ENCODE measurements at places on chromosomes 16 and 17.
A peak's percentile ranks its signal among the peaks of the same experiment; 100 is the strongest.

DNA sequence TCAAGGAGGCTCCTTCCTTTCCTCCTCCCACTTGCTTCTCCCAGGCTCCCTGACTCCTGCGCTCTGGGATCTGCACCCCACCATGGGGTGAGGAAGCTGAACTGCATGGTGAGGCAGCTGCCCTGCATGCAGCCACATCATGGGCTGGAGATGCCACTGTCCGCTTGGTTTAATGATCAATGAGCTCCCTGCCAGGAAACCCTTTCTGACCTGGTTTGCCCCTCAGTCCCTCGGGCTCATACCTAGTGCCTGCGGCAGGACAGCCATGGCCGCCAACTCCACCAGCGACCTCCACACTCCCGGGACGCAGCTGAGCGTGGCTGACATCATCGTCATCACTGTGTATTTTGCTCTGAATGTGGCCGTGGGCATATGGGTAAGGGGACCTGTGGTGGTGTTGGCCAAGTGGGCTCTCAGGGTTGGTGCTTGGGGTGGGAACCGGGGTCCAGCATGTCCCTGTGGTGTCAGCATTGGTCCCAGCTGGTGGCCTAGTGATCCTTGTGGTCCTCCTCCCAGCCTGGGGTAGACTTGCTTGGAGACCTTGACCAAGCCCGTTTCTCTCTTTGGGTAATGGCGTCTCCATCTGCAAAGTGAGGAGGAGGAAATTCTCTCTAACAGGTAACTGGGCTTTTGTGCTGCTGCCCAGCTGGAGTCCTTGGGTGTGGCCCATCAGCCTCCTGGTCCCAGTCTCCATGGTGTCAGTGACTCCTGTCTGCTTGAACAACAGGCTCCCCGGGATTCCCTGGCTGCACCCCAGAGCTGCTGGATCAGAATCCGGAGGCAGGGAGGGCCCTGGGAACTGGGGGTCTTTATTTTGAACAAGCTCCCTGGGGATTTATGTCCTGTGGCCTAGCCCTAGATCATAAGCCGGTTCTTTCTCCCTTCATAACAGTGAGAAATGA, at the start of gene SLC5A10:
SLC5A10 (plus strand) TSS at position 225 of the 902 bp plus-strand sequence; CDS start at position 266, 41 bp downstream.
- no peak for DNase-seq

- no peak for DNase-seq
Measured at GRCh38 chr17:8822401-8823035, 23.4 kb upstream of the MFSD6L start.

DNA sequence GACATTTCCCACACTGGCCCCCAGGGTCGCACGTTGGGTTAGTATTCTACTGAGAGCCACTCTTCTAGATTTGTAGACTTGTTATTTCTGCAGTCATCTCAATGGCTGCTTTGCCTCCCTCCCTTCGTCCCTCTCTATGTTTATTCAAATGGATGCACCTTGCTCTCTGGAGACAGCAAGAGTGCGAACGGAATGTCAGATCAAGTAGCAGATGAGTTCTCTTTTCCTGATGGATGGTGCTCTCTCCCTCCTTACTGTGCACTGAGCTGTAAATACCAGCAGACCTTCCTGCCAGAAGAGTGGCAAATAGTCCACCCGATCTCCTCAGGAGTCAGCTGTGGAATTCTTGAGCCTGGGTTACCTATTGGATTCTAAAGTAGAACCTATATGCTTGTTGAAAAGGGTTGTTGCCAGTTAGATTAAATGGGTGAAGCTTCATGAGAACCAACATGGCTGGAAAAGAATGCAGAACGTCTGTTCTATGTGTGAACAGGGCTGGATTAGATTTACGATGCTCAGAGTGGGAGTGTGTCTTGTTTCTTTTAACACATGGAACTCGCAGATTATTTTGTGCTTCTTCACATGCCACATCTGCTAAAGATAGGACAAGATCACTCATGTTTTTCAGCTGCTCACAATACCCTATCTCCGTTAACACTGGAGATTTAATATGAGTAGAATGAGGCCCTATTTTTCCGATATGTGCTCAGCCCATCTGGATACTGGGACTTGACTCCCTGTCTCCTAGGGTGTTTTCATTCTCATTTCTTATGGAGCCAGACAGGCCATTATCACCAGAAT, 6.1 kb downstream of the GNAO1 start:
- DNase-seq = no peak

- no peak for DNase-seq
Measured at GRCh38 chr17:53791551-53791950, 31.2 kb upstream of the KIF2B start.

DNA sequence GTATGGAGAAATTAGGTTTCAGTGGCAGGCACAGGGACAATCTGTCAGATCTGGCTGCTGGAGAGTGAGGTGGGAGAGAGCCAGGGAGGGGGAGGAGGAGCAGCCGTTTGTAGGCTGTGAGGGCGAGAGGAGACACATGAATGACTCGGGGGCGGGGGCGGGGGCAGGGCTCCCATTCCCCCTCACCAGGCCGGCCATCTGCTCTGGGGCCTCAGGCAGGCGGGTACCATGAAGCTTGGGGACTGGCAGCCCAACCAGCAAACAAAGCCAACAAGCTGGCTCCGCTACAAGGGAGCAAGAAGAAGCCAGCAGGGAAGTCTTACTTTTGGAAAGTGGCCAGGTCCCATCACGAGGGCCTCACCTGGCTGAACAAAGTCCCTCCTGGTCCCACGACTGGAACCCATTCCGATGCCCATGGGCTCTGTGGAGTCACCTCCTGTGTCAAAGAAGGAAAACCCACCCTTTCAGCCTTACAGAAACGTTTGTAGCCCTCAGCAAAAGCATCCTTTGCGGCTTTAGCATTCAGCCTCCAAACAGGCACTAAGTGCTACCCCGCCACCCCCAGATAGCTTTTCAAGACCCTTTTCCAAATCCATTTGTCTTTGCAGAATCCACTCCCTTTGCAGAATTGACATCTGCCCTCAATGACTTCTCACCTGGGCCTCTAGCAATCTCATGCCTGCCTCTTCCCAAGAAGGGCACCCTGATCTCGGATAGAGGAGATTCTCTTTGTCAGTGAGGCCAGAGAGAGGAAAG, 9.2 kb upstream of the SSTR2 start:
- no peak for DNase-seq

DNA sequence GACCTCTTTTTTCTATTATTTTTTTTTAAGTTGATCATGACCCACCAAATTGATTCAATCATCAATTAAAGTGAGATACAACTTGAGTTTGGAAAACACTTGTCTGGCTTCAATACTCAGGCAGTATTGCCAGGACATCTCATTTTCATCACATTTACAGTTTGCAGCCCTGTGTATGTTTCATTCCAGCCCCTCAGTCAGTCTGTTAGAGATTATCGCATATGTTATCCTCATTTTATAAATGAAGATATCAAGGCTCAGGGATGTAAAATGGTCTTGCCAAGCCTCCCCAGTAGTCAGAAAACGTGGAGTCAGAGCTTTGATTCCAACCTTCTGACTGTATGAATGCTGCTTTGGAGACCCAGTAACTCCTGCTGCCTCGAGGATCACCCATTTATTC, 87.3 kb upstream of the CACNG3 start:
- DNase-seq = no peak

DNA sequence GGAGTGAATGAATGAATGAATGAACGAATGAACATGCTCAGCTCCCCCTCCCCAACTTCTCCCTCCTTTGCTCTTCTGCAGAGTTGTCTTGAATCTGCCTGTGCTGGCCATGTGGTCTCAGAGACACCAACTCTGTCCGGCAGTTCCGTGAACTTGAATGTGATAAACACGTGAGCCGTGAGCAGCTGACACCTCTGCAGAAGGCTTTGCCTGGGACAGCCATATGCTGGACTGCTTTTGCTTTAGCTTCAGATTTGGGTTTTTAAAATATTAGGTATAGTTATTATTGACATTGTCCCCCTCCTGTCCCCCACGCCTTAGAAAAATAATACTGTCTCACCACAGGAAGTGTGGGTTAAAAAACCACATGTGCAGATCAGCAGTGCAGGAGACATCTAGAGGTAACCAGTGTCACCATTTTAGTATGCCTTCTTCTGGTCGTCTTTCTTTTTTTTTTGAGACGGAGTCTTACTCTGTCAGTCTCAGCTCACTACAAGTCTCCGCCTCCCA, 83.8 kb downstream of the ABCC1 start:
- DNase-seq = no peak

DNA sequence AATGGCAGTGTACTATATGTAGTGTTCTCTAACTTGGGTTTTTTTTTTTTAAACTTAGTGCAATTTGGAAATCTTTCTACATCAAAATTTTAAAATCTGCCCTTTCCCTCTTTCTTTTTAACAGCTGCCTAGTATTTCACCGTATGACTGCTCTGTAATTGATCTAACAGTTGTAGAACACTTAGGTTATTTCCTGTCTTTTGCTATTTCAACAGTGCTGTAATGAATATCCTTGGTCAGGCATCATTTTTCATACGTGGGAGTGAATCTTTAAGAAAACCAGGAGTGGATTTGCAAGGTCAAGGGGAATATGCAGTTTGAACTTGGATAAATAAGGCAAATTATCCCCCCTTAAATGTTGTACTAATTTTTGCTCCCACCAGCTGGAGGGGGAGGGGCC, 3.8 kb downstream of the NLRC5 start:
- DNase-seq = no peak

DNA sequence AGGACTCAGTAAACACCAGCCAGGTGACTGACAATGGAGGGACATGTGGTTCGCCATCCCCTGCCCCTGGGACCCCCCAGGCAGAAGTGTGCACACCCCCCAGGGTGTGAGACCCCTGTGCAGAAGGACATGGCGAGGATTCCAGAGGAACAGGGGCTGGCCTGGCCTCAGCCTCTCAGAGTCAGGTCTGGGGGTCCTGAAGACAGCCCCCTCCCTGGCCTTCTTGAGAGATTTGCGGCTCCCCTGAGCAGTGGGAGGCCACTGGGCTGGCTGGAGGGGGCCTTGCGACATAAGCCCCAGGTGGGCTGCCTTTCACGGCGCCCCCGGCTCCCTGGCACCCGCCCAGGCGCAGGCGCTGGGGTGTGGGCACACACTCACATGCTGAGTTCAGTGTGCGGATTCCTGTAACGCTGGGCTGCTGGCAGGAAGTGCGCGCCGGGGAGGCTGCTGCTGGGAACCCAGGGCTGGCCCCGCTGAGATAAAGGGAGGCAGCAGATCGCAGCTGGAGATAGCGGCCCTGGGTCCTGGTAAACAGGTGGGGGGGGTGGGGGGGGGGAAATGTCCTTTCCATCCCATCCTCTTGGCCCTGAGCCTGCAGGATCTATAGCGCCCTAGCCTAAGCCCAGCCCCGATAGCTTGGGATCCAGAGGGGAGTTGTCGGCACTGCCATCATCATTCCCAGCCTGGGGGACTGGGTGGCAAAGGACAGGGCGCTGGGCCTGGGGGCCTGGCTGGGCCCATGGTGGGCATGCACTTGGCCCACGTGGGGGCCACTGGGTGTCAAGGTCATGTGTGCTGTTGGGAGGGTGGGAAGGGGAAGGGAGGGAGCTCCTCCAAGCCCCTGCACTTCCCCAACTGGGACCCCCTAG, 27.1 kb downstream of the TMEM235 start:
- no peak for DNase-seq

DNA sequence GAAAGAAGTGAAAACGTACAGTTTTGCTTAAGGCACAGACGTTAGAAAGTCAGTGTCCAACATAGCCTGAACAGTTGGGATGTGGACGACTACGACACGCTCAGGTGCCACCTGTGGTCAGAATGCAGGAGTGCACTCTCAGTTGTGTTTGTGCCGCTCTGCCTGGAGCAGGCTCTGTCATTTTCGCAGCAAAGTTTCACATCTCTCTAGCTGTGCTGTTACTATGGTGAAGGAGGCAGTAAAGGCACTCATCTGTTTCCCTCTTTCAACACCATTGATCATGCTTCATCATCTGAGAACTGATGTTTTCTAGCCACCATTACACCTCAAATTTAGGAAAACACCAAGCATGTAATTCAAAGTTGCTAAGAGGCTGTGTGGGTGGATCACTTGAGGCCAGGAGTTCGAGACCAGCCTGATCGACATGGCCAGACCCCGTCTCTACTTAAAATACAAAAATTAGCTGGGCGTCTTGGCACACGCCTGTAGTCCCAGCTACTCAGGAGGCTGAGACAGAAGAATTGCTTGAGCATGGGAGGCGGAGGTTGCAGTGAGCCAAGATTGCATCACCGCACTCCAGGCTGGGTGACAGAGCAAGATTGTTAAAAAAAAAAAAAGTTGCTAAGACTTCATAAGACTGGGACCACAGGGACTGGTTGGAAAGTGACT, 44.9 kb upstream of the DNAJA2 start:
- peak; percentile 36 for DNase-seq

- no peak for DNase-seq
Measured at GRCh38 chr17:47254403-47254943, 846 bp downstream of the ITGB3 start.

DNA sequence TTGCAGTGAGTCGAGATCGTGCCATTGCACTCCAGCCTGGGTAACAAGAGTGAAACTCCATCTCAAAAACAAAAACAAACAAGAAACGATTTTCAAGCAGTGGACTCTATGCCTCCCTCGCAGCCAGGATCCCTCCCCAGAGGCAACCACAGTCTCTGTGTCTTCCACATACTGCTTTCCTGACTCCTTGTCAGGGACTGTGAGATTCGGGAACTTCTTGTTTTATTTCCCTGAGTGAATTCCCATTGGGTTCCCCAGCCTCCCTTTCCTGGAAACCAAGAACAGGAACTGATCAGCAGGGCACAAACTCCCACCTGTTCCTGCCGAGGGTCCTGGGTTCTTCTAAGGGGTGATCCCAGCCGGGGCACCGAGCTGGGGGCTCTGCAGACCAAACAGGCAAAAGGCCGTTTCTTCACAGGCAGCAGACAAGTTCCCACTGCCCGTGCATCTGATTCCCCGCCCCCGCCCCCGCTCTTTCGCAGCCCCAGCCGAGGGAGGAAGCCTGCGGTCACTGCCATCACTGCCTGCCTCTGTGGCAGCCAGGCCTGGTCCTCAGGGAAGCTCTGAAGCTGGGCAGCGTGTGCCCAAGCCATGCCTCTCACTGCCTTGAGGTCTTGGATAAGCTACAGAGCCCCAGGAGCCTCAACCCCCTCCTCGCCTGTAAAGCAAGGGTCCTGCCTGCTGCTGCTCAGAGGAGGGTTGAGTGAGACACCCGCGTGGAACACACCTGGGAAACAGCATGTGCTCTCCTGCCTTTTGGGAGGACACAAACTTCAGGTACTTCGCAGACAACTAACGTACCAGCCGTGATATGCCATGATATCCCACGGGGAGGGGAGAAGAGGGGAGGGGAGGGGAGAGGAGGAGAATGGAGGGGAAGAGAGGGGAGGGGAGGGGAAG, 5.5 kb upstream of the PIEZO1 start:
- DNase-seq = no peak

DNA sequence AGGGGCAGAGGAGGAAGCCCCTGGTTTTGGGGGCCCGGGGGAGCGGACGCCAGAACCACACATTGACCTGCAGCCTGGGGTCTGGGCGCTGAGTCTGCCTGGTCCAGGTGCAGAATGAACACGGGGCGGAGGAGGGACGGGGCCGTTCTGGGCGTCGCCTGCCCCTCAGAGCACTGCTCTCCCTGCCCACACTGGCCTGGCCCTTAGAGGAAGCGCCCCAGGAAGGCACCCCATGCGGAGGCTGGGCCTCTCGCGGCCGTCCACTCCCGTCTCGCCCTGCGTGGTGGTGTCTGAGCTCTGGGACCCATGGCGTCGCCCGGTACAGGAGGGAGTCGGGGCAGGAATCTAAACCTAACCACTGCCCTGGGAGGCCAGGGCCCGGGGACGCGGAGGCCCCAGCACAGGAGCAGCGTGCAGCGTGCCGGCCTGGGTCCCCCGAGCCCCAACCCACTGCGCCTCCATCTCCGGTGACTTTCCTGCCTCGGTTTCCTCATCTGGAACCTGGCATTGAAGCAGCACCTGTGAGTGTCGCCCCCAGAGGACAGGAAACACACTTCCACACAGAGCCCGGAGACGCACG, 4.3 kb downstream of the TPSD1 start:
- no peak for DNase-seq

All from renal cortex interstitium (tissue), 15 donors.